Chondrocyte (in vitro differentiated cells): ENCODE measurements at places on chromosomes 1 and 21.

DNA sequence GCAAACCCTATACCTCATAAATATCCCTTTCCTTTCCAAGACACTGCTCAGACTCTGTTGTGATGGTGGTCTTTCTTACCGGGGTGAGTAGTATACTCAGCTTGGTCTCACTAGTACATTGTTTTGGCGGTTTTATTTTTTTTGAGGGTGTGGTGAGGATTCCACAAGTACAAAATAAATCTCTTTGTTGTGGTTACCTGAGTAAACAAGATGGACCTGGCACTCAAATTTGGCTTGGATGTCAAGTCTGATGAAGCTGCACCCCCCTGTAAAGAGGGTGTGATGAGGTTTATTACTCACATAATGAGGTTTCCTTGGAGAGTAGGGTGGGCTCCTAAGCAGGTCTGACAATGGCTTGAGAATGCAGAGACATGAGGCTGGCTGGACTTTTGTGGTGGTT, 68.2 kb upstream of the KCNJ6 start:
- no peak for DNase-seq

GRCh38 chr1:200154069-200154767, 126.7 kb downstream of the NR5A2 start:
- no peak for DNase-seq

DNA sequence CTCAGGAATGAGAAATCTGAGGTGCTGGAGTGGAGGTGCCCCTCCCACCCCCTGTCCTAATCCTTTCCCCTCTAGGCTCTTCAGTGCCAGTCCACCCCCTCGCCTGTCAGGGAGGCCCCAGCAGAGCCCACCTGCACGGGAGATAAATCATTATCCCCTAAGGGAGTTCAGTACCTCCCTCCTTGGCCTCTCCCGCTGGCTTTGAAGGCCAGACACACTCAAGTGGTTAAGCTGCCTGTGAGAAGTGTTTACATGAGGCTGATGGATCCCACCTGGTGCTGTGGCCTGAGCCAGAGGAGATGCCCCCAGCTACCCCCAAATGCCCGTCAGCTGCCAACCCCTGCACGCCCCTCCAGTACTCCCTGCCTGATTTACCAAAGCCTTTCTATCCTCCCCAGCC, 3.7 kb downstream of the RSPO1 start:
- no peak for DNase-seq

DNA sequence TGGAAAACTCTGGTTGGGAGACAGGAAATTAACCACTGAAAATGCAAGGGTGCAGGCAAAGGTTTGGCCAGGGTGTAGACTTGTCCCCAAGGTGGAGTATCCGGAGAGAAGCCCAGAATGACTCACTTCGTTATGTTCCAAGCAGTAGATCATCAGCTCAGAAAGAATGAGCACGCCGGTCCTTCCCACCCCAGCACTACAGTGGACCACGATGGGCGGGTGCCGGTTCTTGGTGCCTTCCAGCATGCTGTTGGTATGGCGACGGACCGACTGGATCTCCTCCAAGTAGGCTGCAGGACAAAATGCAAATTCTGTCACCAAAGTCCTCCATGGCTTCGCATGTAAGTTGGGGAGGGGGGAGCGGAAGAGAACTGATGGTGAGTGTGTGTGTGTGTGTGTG, 83.4 kb downstream of the SMYD2 start:
- no peak for DNase-seq

- no peak for DNase-seq
Measured at GRCh38 chr21:29151931-29152330, 21.5 kb downstream of the MAP3K7CL start.

DNA sequence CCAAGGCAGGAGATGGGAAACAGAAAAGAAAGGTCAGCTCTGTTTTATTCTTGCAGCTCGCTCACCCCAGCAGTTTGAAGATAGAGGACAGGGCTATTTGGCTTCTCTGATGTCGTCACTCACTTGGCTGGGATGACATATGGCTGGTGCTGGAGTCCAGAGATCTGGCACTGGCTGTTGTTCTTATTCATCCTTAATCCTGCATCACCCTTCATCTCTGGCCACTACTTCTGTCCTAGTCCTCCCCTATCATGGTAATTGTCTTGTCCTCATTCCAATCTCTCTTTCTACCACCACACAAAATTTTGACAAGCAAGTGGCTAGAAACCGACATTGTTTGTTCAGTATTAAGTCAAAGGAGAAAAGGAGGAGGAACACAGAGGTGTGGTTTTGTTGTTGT, 103.8 kb upstream of the PDE4B start:
- no peak for DNase-seq

- no peak for DNase-seq
Measured at GRCh38 chr1:32907435-32907834, 6.2 kb upstream of the TMEM54 start.

GRCh38 chr1:14600405-14601112, 2.1 kb downstream of the KAZN start:
- no peak for DNase-seq

DNA sequence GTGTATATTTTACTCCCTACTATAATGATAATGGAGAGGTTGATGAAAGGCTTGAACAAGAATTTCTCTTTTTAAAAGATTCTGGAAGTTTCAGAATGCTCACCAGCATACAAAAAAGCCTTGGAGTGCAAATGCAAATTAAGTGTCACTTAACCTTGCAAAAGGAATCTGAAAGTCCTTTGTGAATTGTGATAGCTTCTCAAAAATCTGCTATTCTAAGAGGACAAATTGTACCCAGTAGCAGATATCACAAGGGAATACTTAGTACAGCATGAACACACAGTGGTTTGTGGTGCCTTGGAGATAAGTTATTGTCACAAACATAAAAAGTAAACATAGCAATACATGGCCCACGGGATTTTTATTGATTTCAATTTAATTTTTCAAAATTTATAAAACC, 1208.3 kb upstream of the B3GALT2 start:
- DNase-seq, result no peak

DNA sequence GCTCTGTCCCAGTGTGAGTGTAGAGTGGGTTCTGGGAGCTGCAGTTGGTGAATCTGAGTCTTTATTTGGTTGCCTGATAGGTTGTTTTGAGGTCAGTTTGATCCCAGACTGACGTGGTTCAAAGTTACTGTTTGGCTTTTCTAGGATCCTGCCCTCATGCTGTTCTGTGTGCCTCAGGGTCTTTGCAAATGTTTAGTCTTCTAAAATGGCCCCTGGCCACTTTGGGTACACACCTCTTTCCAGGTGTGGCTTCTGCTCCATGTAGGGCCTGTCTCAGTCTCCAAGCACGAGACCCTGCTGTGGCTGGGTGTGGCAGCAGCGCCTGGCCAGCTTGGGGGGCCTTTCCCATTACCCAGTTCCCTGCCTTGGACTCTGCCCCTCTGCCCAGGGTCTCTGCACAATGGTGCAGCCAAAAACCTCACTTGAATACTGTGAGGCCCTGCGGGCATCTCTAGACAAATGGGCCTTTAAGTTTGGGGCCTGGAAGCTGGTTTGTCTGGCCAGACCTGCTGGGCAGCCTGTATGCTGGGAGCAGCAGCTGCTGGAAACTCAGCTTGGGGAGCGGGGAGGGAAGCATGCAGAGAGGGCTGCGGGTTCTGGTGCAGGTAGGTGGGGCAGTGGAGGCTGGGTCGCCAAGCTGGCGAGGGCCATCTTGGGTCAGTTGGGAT, 5.6 kb downstream of the PTPRF start:
- peak; percentile 68 for DNase-seq

DNA sequence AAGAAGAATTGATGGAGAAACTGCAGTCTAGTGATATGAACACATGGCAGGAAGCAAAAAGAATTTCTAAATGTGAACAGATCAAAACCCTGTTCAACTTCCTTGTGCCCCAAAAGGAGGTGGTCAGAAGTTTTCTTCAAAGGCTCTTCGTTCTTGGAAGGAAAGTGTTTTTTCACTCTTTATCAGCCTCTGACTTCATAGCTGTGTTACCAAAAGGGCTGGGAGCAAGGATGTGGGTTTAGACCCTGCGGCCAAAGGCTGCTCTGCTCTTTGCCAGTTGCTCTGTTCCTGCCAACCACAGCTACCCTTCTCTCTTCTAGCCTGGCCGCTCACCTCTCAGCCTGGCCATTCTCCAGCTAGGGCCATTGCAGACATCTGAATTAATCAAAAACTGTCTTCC, 53.8 kb downstream of the PTGER3 start:
- DNase-seq, result no peak

GRCh38 chr21:29287383-29287782, 11.3 kb upstream of the BACH1 start:
- DNase-seq, result no peak
